ENCODE measurements at places on chromosomes 16 and 17.

DNA sequence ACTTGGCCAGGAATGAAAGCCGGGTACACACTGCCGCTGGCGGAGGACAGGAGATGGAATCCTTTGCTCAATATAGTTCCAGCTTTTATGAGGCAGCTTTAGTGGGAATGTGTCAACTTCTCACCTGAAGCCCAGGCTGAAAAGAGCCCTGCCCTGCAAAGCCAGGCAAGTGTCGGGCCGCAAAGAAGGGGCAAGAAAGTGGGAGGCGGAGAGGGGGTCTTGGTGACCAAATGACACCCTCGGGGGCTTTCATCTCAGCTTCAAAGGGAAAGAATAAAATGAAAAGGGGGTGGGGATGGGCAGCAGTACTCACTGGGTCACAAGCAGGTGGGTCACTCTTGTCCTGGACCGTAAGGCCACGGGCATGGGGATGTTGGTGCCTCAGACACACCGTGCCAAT lies 62.9 kb downstream of the C16orf95 start:
- no peak for DNase-seq

- no peak for DNase-seq
Observed at GRCh38 chr16:4015275-4016004, 100.8 kb downstream of the ADCY9 start.

GRCh38 chr17:30352240-30352814 lies 18.5 kb upstream of the TMIGD1 start:
- DNase-seq: no peak

GRCh38 chr16:85082173-85083050 lies 29.9 kb downstream of the CIBAR2 start:
- no peak for DNase-seq

- no peak for DNase-seq
Observed at GRCh38 chr17:80877729-80878303, 113.8 kb upstream of the CHMP6 start.

GRCh38 chr17:74713171-74713755 lies 540 bp upstream of the CD300LF start:
- no peak for DNase-seq

DNA sequence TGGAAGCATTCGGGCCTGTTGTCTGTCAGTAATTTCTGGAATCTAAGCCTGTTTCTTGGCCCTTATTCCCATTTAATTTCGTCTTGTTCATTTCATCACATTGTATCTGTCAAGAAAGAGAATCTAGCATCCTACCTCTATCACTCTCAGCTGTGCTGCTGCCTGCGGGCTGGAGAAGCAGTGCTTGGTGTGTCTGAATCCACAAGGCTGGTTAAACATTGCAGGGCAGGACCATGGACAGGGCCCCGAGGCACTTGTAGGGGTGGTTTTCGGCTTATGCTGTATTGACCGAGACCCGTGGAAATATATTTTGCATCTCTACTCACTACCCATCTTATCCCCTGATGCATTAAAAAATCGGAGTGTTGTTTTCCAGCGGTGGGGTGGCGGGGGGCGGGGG lies 3.1 kb downstream of the RAB11FIP4 start:
- DNase-seq: peak; percentile 14

- DNase-seq: no peak
Observed at GRCh38 chr17:60160829-60161501, 11.2 kb downstream of the CA4 start.

DNA sequence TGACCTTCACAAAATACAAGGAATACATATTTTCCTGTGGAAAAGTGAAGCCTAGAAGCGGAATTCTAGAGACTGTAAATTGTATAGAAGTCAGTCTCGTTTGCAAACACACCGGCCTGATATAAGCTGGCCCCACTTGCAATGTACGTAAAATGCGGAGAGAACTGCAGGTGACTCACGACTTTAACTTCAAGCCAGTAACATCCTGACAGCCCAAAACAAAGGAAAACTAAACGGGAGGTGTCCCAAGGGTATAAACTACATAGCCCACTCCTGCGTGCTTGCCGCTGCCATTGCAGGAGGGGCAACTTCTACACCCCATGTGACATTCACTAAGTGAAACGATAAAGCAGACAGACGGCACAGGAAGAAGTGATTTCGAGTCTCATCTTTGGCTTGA lies 101.6 kb downstream of the CYTH1 start:
- no peak for DNase-seq

DNA sequence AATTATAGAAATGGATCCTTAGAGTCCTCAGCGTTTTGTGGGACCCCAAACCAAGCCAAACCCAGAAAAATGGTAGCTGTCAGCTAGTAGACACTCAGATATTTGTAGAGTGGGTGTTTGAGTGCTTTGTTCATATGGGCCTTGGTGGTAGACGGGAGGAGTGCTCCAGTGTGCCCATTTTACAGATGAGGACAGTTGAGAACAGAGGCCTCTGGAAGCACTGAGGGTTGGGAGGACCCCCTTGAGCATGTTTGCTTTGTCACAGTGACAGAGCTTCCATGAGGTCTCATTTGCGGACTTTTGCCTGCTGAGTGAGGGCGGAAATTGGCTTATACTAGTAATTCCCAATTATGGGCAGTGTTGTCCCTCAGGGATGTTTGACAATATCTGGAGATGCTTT lies 111.7 kb downstream of the ABCC6 start:
- no peak for DNase-seq

DNA sequence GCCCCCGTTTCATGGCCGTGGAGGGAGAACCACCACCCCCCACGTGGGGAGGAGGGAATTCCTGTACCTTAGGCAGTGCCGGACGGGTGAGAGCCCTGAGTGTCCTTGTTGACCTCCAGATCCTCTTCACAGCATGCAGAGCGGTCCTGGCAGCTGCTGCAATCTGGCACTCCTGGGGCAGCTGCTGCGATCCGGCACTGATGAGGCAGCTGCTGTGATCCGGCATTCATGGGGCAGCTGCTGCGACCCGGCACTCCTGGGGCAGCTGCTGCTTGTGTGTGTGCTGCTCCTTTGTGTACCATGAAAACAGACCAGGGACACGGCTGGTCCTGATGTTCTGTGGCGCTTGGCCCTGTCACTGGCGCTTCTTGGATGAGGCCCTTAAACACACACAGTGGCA lies 12.8 kb downstream of the ZNF778 start:
- no peak for DNase-seq

DNA sequence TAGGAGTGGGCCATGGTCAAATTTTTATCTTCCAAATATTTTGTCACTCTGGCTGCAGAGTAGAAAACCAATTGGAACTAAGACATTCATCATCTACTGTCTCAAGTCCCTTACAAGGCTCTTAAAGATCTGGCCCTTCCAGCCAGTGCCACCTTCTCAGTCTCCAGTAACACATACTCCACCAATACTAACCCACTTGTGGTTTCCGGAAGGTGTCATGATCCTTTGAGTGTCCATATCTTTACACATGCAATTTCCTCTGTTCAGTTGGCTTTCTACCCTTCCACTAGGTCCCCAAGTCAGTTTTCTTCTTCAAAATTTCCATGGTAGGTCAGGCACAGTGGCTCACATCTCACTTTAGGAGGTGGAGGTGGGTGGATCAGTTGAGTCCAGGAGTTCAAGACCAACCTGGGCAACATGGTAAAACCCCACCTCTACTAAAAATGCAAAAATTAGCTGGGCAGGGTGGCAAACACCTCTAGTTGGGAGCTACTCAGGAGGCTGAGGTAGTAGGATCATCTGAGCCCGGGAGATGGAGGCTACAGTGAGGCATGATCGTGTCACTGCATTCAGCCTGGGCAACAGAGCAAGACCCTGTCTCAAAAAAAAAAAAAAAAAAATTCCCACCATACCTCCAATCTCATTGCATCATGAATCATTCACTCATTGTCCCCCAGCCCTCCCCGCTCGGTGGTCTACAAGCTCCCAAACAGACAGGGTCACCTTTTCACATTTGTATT lies 6.0 kb upstream of the GRB2 start:
- DNase-seq: no peak

DNA sequence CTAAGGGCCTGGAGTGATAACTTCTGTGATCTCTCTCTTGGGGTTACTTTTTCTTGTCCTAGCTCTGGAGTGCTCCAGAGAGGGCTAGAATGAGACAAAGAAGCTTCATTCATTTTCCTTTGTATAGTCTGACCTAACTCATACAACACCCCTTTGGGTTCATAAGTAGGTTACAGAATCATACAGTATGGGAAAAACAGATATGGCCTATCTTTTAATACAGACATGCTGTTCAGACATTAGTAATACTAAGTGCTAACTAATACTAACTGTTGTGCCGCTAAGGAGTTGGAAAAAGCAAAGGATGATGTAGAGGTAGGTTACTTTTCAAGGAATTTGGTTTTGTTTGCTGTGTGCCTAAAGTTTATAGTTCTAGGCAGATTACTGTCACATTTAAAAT lies 84.7 kb downstream of the NLK start:
- DNase-seq: no peak

GRCh38 chr17:50234581-50234980 lies 33.1 kb upstream of the COL1A1 start:
- no peak for DNase-seq

- no peak for DNase-seq
Observed at GRCh38 chr17:57834146-57834741, 15.6 kb downstream of the MRPS23 start.

- DNase-seq: no peak
Observed at GRCh38 chr17:64213995-64214811, 48.9 kb downstream of the TEX2 start.

DNA sequence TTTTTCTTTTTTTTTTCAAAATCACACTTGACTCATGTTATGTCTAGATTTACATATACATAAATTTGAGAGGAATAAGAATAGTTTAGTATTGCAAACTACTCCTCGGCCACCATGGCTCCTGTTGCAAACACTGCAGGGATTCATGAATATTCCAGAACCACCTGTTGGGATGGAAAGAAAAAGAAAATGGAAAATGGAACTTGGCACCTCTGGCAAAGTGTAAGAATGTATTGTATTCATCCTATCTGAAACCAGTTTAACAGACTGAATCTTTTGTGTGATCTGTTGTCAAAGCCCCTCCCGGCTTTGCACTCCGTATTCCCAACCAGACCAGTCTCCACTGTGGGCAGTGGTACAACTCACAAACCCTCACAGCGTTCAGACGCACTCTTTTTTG lies 124.4 kb downstream of the SPECC1 start:
- no peak for DNase-seq

GRCh38 chr17:2393954-2394749 lies 6.7 kb downstream of the MNT start:
- no peak for DNase-seq

DNA sequence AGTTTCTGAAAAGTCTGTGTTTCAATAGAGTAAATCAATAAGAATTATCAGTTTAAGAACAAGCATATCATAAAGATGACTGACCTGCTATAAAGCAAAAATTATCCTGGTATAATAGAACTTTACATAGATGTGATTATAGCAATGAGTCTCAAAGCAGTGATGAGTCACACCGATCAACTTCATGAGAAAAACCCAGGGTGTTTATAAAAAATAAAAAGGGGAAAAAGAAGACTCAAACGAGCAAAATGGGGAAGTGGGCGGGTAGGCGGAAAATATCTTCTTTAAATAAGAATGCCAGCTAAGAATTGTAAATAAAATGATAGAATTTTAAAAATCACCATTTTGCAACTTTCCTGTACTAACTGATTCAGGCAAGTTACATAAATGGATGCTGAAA lies 46.8 kb downstream of the BRIP1 start:
- DNase-seq: no peak

All from CD4-positive, alpha-beta T cell treated with Interleukin-21 for 1 hour (primary cell).